Pons (tissue), 1 donor: ENCODE measurements at places on chromosomes 7 and 10.

GRCh38 chr10:23344241-23344841, at the start of gene C10orf67:
Gene C10orf67, minus strand, starts transcription at chr10:23344797. Its CDS starts 23 bp downstream, at chr10:23344774.
- DNase-seq: peak; percentile 48

DNA sequence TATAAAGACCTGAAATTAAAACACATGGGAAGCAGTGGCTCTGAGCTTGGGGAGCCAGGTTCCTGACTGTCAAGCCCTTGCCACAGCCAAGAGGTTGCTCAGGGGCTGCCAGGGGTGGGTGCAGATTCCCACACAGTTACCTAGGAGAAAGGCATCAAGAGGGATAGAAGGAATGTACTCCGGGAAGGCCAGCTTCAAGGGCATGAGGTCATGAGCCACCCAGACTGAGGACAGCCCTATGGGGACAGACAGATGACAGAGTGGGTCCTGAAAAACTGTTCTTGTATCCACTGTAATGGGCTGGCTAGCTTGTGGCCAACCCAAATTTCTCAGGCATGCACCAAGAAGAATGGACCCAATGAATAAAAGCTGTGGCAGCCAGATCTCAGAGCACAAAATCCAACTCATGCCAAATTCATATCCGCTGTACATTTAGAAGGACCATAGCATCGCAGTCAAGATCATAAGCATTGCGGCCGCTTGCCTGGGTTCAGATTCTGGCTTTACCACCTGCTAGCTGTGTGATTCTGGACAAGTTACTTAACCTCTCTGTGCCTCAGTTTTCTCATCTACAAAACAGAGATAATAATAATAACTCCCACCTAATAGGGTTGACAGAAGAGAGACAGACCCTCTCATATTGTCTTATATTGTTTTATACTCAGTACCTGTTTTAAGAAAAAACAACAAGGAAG, 44.9 kb upstream of the KCNMA1 start:
- no peak for DNase-seq

DNA sequence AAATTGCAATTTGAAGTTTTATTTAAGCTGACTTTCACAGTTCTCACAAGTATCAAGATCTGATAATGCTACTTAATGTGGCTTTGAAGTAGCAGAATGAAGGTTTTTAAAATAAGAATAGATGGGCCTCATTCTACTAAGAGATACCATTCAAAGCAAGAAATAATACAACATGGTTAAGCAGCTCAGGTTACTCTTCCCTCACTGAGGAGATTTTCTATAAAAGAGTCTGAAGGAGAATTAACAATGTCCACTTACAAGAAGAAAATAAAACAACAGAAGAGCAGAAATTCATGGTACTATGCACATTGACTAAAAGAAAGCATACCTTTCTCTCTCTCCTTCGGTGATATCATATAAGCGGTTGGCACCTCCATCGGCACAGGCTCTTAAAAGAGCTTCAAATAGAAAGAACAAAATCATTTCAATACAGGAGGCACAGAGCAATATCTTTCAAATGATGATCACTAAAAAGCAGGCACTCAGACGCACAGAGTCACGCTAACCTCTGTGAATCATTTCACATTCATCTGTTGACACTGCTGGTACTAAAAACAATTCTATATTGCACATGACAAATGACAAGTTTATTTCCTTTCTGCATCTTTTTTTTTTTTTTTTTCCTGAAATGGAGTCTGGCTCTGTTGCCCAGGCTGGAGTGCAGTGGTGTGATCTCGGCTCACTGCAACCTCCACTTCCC, 153.1 kb downstream of the TPK1 start:
- DNase-seq: no peak

DNA sequence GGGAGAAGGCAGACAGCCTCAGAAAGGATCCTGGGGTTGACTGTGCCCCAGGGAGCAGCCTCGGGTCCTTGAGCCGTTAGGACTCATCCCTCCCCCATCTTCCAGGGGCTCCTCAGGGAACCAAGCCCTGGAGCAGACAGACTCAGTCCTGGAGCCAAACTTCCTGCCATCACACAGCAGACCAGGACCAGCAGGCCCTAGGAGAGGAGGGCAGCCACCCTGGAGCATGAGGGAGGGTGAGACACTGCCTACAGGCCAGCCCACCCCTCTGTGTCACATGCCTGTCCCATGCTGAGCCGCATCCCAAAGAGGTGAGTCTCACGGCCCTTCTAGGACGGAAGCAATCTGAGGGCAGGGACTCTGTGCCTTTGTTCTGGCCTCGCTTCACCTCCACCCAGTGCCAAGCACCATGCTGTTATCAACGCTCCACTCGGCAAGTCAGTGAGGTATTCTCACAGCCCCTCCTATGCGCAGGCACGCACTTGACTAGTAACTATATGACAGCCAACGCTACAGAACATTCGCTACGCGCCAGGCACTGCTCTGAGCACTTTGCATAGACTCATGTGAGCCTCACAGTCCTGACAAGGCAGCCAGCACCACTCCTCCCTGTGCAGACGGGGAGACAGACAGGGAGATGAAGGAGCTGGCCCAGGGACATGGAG, 19.1 kb downstream of the MAD1L1 start:
- no peak for DNase-seq

DNA sequence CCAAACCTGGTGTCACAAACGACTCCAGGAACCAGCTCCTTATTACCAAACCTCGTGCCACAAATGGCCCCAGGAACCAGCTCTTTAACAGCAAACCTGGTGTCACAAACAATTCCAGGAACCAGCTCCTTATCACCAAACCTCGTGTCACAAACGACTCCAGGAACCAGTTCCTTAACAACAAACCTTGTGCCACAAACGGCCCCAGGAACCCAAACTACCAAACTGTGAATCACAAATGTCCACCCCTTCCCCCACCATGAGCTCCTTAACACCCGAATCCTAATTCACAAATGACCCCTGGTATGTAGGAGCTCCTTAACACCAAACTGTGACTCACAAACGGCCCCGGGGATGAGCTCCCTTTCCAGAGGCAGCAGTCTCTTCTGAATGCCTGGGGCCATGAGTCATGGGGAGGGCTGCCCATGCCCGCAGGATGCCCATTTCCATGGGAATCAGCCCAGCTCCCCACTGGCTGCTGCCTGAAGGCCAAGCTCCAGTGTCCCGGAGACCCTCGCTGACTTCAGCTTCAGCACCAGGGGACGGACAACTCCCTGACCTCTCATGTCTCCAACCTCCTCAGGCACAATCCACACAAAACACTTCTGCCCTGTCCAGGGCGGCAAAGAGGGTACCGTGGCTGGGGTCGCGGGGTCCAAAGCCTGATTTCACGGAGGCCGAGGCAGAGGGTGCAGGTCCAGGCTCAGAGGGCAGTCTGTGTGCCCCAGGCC, 213.1 kb downstream of the ELFN1 start:
- no peak for DNase-seq

GRCh38 chr7:101058355-101058754, 26.9 kb upstream of the TRIM56 start:
- DNase-seq: peak; percentile 22

DNA sequence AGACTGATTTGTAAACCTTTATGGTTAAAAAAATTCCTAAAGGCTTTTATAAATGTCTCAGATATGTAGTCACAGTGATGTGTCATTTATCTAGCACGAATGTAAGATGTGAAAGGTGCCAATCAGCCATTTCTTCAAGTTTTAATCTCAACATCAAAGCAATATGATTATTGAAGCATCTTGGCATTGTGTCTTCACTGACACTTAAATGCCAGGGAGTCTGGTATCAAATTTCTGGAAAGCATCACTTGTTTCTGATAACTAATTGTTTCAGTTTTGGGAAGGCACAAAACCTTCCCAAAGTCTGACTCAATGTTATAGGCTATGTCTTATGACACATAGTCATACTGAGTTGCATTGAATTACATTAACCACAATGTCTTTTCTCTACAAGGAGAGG, 492.0 kb upstream of the CNTNAP2 start:
- no peak for DNase-seq

GRCh38 chr10:13440185-13441061, 88.4 kb downstream of the BEND7 start:
- peak; percentile 15 for DNase-seq
